A549 treated with GW870086 at 1 μM for 4 hours (cell line): ENCODE measurements at places on chromosomes 2 and 18. TPM values are rescaled to one million over a fixed set of nuclear protein-coding genes. Genes with fewer than 3 reads are reported as not detected.

The PRSS56 gene
- 0.09 to 0.16 TPM (median 0.11 TPM) in 5 replicates for total RNA-seq

The FASTKD2 gene
- 26.4 to 39.1 TPM (median 35.0 TPM) in 5 replicates for total RNA-seq

The CHRNG gene
- total RNA-seq: not detected in 5 replicates

The GATA6 gene
- total RNA-seq: 1.1 to 1.7 TPM (median 1.4 TPM) in 5 replicates

The FSHR gene
- not detected in 5 replicates for total RNA-seq

The FER1L5 gene
- total RNA-seq: not detected in 5 replicates

The DLGAP1 gene
- not detected in 5 replicates for total RNA-seq

The ZNF236 gene
- 2.5 to 4.2 TPM (median 2.6 TPM) in 5 replicates for total RNA-seq

The RPRM gene
- 0.11 TPM in 1 of 5 replicates, not detected in the others for total RNA-seq

The DSG4 gene
- not detected in 5 replicates for total RNA-seq

The LCT gene
- total RNA-seq: 0.02 to 0.07 TPM (median 0.03 TPM) in 5 replicates

The CABLES1 gene
- 15.7 to 19.1 TPM (median 16.7 TPM) in 5 replicates for total RNA-seq

The SERPINB2 gene
- total RNA-seq: 0.07 TPM in 1 of 5 replicates, not detected in the others

The TMEFF2 gene
- total RNA-seq: 0.21 to 0.61 TPM (median 0.34 TPM) in 5 replicates

The HOXD3 gene
- 0.07 to 0.20 TPM (median 0.13 TPM) in 4 of 5 replicates, not detected in the other for total RNA-seq

The KDM3A gene
- 21.2 to 29.8 TPM (median 24.8 TPM) in 5 replicates for total RNA-seq

The ASIC4 gene
- 0.11 to 0.15 TPM (median 0.14 TPM) in 3 of 5 replicates, not detected in the others for total RNA-seq

The MAB21L4 gene
- total RNA-seq: 0.26 to 0.49 TPM (median 0.37 TPM) in 5 replicates

The AGFG1 gene
- 94.3 to 131 TPM (median 123 TPM) in 5 replicates for total RNA-seq

The DAPL1 gene
- not detected in 5 replicates for total RNA-seq

The C1QL2 gene
- 0.18 to 0.57 TPM (median 0.34 TPM) in 5 replicates for total RNA-seq

The HNMT gene
- 0.36 to 1.3 TPM (median 0.96 TPM) in 5 replicates for total RNA-seq

The TLX2 gene
- total RNA-seq: 0.19 to 0.36 TPM (median 0.28 TPM) in 5 replicates

The TBR1 gene
- 0.02 to 0.06 TPM (median 0.04 TPM) in 4 of 5 replicates, not detected in the other for total RNA-seq

The TEX44 gene
- not detected in 5 replicates for total RNA-seq

The TDRD15 gene
- total RNA-seq: not detected in 5 replicates

The CXCR1 gene
- not detected in 5 replicates for total RNA-seq

The EGR4 gene
- total RNA-seq: 0.09 to 0.42 TPM (median 0.24 TPM) in 4 of 5 replicates, not detected in the other

The NEU2 gene
- total RNA-seq: not detected in 5 replicates

The EFHD1 gene
- 3.3 to 4.9 TPM (median 3.6 TPM) in 5 replicates for total RNA-seq

The PARD3B gene
- 0.70 to 1.4 TPM (median 0.88 TPM) in 5 replicates for total RNA-seq

The CXCR4 gene
- total RNA-seq: 0.60 to 1.1 TPM (median 0.80 TPM) in 5 replicates

The CCDC68 gene
- 2.4 to 4.2 TPM (median 3.2 TPM) in 5 replicates for total RNA-seq

The POTEE gene
- 0.05 to 0.07 TPM (median 0.05 TPM) in 4 of 5 replicates, not detected in the other for total RNA-seq

The DUSP2 gene
- 0.21 to 0.49 TPM (median 0.38 TPM) in 5 replicates for total RNA-seq

The IL1RL2 gene
- 0.05 TPM in 1 of 5 replicates, not detected in the others for total RNA-seq

The SCYGR4 gene
- not detected in 5 replicates for total RNA-seq

The CNTNAP5 gene
- not detected in 5 replicates for total RNA-seq

The MC2R gene
- not detected in 5 replicates for total RNA-seq

The MATN3 gene
- 11.4 to 19.0 TPM (median 17.5 TPM) in 5 replicates for total RNA-seq

The SLC30A3 gene
- 3.0 to 4.1 TPM (median 3.5 TPM) in 5 replicates for total RNA-seq

The STPG4 gene
- total RNA-seq: not detected in 5 replicates

The RBKS gene
- 5.9 to 8.9 TPM (median 8.1 TPM) in 5 replicates for total RNA-seq

The TEKT4 gene
- not detected in 5 replicates for total RNA-seq

The UGT1A3 gene
- 0.07 TPM in 1 of 5 replicates, not detected in the others for total RNA-seq

The POTEI gene
- 0.07 TPM in 1 of 5 replicates, not detected in the others for total RNA-seq

The FTCDNL1 gene
- 2.0 to 3.4 TPM (median 2.7 TPM) in 5 replicates for total RNA-seq

The CD28 gene
- not detected in 5 replicates for total RNA-seq

The EXOC6B gene
- 5.8 to 8.9 TPM (median 7.5 TPM) in 5 replicates for total RNA-seq

The GALNT5 gene
- total RNA-seq: 2.5 to 2.6 TPM (median 2.6 TPM) in 5 replicates

The B3GNT7 gene
- 2.9 to 3.5 TPM (median 3.4 TPM) in 5 replicates for total RNA-seq

The ITGB6 gene
- total RNA-seq: 0.59 to 0.91 TPM (median 0.78 TPM) in 5 replicates

The KCNJ3 gene
- not detected in 5 replicates for total RNA-seq

The TMEM169 gene
- 0.31 to 0.64 TPM (median 0.42 TPM) in 5 replicates for total RNA-seq

The GNAL gene
- total RNA-seq: 5.1 to 8.0 TPM (median 6.4 TPM) in 5 replicates

The LIPG gene
- 0.19 to 0.34 TPM (median 0.27 TPM) in 5 replicates for total RNA-seq

The NCOA1 gene
- total RNA-seq: 6.7 to 11.6 TPM (median 9.7 TPM) in 5 replicates
